Natural killer cell (primary cell): ENCODE measurements at places on chromosomes 5 and 9.

GRCh38 chr9:128151309-128152132 lies 2.3 kb downstream of the LCN2 start:
- no peak for DNase-seq

DNA sequence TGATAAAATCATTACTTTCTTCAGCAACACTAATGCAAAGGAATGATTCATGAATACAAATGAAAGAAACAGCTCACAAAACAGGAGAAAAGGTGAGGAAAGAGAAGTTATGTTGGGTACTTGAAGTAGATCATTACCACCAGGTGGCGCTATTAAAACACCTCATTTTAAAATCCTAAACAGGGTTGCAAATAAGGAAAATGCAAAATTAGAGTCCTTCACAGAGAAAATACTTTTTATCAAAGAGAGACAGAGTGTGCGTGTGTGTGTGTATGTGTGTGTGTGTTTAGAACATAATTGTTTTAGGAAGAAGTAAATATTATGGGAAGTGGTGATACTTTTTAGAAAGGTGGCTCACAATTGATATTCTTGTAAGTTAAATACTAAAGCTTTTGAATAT lies 49.5 kb upstream of the CD180 start:
- no peak for DNase-seq

- no peak for DNase-seq
Observed at GRCh38 chr5:89204756-89205155, 321.8 kb upstream of the MEF2C start.

GRCh38 chr5:135140446-135141204 lies 106.6 kb upstream of the PITX1 start:
- DNase-seq: no peak

- DNase-seq: no peak
Observed at GRCh38 chr5:92144824-92145223, 761.7 kb upstream of the ARRDC3 start.

GRCh38 chr5:67515020-67515689 lies 318.6 kb upstream of the CD180 start:
- DNase-seq: peak; percentile 49

GRCh38 chr9:35553670-35554543 lies 51.2 kb upstream of the TESK1 start:
- DNase-seq: peak; percentile 57

- DNase-seq: no peak
Observed at GRCh38 chr5:15835514-15835913, 335.5 kb downstream of the FBXL7 start.

GRCh38 chr5:10469253-10470050 lies 27.8 kb downstream of the ROPN1L start:
- no peak for DNase-seq

DNA sequence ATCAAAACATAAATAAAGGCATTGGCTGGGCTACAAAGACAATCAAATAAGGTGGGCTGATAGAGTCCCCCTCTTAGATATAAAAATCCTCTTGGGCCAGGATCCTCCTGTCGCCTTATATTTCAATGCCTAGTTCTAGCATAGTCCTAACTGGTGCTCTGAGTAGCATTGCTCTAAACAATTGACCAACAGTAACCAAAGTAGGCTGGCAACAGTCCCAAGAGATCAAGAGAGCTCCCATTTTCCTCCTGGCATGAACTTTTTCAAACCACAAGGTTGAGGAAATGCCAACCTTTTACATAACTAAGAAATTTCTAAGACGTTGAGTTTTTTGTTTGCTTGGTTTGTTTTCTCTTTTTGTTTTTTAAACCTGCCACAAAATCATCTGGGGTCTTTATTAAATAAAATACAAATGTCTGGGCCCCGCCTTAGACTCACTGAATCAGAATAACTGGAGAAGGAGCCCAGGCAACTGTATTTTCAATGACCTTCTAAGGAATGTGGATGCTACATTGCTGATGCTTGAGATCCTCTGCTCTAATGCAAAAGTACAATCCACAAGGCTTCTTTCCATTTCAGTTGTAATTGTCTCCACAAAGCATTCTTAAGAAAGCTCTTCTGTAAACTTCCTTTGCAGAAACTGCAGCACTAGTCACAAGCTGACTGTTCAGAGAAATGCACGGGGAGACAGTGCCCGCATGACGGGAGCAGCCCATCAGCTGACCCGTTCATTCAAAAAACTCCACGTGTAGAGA lies 2.9 kb downstream of the SLC45A2 start:
- no peak for DNase-seq

DNA sequence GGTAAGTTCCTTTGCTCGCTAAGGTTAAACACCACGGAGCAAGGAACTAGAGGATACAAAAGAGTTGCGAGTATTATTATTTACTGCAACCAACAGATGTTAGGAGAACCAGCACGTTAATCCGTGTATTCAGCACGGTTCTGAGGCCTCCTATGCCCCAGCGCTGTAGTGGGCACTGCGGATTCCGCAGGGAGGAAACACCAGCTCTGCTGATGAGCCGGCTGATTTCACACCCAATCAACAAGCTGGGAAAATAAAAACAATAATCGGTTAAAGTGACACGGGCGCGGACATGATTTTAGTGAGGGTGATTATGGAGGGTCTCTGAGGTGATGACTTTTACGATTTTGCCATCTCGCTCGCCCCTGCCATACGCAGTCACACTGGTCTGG lies 702 bp upstream of the PRELID2 start:
- no peak for DNase-seq

- DNase-seq: no peak
Observed at GRCh38 chr9:13857521-13857920, 456.4 kb downstream of the NFIB start.

GRCh38 chr5:107467137-107467932 lies 203.4 kb downstream of the EFNA5 start:
- peak; percentile 36 for DNase-seq

DNA sequence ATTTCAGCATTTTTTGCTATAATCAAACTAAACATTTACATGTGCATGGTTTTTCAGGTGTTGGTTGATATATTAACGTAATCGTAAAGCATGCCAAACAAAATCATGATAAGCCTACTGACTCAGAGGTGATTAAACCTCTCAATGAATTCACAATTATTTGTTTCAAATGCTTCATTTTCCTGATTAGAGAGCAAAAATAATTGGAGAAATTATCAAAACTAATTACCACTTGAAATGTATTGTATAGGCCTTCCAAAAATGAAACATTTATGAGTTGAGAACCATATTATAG lies 45.7 kb upstream of the JMY start:
- no peak for DNase-seq

DNA sequence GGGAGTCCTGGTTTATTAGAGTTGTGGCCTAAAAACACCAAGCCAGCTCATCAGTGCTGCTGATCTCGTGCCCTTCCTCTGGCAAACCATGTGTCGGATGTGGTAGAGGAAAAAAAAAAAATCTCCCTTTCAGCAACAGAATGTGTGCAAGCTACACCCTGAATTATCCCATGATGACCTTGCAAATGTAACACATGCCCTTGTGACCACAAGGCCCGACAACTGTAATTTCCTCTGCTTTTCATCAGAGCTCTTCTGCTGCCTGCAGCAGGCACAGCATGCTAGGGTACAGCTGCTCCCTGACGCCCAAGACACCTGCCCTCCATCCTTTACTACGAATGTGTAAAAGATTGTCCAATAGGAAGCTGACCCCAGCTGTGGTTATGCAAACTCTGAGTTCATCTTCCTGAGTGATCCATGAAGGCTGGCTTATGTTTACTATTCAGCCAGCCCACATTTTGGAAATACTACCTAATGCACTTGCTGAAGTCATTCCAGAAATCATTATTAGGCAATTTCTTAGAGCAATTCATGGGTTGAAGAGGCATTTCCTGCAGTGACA lies 14.6 kb upstream of the BNC2 start:
- peak; percentile 64 for DNase-seq

GRCh38 chr5:53334431-53334941 lies 145.9 kb upstream of the FST start:
- no peak for DNase-seq

DNA sequence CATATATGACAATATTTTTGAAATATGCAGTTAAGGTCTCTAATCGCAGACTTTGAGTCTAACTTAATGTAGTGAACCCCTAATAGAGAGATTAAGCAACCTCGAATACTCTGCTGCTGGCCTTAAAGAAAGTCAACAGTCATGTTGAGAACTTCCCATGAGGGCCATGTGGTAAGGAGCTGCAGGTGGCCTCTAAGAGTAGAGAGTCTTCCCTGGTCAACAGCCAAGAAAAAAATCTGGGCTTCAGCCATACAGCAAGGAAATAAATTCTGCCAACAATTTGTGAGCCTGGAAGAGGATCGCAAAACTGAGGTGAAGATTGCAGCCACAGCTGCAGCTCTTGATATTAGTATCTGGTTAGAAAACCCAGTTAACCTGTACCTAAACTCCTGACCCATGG lies 935.2 kb upstream of the TYRP1 start:
- DNase-seq: no peak

DNA sequence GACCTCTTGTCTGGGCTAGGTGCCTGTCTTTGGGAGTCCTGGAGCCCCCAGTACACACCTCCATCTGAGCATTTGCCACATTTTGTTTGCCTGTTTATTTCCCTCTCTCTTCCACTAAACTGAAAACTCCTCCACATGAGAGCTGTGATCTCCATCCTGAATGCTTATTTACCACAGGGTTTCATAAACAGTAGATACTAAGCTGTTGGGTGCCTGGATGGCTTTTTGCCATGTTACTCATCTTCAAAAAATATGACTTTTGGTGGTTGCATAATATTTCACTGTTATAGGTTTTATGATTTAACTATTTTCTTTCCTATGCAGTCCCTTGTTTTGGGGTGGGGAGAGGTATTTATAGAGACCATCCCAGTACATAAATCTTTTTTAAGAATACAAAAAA lies 99.6 kb downstream of the APBA1 start:
- DNase-seq: no peak

GRCh38 chr5:44626846-44627245 lies 181.9 kb upstream of the MRPS30 start:
- no peak for DNase-seq

DNA sequence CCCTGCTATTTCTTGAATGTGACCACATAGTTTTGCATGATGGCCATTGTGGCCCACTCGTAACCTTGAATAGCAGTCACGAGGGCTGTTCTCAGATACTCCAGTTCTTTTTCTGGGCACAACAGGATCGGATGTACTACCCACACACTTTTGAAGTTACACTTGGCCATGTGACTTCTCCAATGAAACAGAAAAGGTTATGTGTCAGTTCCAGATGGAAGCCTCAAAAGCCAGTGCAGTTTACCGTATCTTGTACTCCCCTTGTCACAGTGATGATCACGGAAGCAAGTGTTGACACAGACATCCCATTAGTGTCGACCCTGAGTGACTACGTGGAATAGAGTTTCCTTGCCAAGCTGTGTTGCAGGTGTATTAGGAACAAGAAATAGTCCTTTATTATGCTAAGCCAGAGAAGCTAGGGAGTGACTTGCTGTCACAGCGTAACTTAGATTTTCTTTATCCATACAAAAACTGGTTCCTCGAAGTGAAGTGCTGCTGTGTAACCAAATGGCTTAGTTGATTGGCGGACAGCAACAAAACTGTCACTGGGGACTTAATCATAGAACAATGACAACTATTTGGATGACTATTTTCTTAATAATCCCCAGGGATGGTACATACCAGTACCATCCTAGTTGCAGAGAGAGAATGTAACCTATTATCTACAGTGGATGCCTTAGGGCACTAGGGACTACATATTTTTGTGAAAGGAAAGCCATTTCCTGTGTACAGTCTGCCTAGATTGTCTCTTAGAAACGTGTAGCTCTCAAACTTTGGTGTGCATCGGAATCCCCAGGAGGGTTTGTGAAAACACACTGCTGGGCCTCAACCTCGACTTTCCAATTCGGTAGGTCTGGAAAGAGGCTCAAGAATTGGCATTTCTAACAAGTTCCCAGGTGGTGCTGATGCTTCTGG lies 90.1 kb upstream of the DMRT1 start:
- DNase-seq: no peak

GRCh38 chr9:89379508-89380115 lies 61.3 kb downstream of the SECISBP2 start:
- peak; percentile 65 for DNase-seq

GRCh38 chr9:2158766-2159430 lies 143.8 kb downstream of the SMARCA2 start:
- DNase-seq: no peak

DNA sequence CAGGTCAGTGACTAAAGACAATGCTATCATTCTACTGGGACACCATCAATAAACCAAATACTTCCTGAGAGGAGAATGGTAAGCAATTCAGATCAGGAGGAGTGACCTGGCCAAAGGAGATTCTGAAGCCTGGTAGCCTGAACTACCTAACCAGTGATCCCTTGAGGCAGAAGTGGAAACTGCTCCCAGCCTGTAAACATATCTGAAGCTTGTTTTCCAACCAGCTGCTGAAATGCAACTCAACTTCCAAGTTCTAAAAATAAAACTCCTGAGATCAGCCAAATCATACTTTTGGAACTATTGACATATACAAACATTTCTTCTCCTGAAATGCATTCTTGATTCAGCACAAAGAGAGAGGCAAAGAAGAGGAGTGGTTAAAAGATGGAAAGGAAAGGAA lies 204.1 kb downstream of the EBF1 start:
- no peak for DNase-seq

GRCh38 chr5:134267366-134268018 lies 41.6 kb upstream of the PPP2CA start:
- no peak for DNase-seq

DNA sequence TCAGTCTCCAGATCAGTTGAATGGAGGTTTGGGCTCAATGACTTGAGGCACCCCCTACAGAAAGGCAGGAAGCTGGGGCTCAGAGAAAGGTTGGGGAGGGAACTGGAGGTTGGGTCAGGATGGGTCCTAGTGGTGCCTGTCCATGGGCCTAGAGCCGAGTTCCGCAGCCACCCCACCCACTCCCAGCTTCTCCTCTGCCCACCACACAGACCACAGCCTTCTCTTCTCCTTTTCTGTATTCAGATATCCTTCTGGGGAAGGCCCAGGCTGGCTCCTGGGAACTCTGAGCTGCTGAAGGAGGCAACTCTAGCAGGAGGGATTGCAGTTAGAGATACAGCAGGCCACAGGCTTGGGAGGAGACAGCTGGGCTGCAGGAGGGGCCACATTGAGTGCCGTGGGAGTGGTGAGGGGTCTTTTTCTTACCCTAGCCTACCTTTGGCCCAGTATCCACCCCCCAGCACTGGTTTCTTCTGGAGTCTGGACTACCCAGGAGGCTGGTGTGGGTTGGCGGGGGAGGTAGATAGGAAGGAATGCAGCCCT lies 15.4 kb upstream of the PTGS1 start:
- no peak for DNase-seq

GRCh38 chr9:16532272-16532671 lies 338.2 kb downstream of the BNC2 start:
- DNase-seq: no peak

DNA sequence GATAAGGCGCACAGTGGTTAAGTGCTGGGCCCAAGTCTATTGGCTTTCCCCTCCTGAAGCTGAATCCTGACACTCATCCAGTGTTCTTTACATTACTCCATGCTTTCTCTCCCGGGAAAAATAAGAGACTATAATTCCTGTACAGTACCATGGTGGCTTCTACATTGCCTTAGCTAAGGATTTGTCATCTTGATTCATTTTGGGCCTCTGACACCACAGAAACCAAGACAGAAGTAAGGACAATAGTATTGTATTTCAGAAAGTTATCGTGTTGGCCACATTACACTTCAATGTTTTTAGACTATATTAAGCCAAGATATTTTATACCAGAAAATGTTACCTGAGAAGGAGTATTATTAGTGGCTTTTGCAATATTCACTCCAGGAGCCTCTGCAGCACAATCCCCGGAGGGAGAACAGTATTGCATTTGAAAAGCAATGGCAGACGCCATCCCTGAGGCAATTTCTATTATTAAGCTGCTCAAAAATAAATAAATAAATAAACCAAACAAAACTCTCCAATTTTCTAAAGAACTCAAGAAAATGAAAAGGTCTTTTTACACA lies 267.9 kb downstream of the ENC1 start:
- no peak for DNase-seq

GRCh38 chr5:42507451-42508097 lies 84.3 kb downstream of the GHR start:
- DNase-seq: no peak
